ENCODE measurements at places on chromosomes 2 and 18.

DNA sequence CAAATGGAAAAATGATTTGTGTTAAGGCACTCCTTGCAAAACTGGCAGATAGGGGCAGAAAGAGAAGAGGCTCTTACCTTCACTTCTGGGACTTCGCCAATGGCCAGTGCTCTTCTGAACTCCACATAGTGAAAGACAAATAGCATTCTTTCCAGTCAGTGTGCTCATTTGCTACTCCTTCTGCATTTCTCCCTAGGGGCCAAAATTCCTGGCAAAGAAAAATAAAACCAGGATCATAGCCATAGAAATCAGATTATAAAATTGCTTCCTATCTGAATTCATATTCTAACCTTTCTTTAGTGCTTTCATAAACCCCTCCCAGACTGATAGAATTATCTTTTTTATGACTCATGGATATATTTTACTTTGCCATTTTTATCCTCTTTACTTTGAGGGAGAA, 56.9 kb upstream of the PELI1 start:
- no peak for DNase-seq

- DNase-seq, result no peak
Observed at GRCh38 chr18:47519277-47519676, 267.8 kb upstream of the SKOR2 start.

GRCh38 chr2:41832218-41832617, 215.6 kb upstream of the PKDCC start:
- no peak for DNase-seq

DNA sequence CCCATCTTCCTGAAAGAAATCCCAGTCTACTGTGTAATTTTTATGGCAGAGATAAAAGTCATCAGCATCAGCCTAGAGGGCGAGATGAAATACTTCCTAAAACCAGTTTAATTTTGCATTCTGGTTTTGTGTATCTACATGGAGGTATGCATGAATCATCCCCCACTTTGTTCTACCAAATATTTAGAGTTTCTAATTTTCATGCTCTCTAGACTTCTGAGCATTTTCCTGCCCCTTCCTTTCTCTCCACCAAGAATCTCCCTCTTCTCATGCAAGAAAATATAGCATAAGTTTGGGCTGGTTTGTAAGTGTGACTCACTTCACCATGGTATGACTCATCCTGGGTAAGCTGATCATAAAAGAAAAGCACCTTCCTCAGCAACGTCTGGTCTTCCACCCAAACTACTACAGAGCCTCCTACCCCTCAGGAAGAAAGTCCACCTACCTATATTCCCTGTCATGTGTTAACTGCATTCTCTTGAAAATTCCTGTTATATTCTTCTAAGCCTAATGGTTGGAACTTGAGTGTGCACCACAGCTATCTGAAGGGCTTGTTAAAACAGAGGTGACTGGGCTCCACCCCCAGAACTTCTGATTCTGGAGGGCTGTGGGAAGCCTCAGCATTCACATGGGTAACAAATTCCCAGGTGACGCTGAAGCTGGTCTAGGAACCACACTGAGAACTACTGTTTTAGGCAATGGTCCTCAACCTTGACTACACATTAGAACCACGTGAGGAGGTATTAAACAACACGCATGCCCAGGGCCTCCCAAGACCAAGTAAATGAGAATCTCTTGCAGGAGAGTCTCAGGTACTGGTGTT, 37.4 kb upstream of the RAPGEF4 start:
- DNase-seq, result no peak

DNA sequence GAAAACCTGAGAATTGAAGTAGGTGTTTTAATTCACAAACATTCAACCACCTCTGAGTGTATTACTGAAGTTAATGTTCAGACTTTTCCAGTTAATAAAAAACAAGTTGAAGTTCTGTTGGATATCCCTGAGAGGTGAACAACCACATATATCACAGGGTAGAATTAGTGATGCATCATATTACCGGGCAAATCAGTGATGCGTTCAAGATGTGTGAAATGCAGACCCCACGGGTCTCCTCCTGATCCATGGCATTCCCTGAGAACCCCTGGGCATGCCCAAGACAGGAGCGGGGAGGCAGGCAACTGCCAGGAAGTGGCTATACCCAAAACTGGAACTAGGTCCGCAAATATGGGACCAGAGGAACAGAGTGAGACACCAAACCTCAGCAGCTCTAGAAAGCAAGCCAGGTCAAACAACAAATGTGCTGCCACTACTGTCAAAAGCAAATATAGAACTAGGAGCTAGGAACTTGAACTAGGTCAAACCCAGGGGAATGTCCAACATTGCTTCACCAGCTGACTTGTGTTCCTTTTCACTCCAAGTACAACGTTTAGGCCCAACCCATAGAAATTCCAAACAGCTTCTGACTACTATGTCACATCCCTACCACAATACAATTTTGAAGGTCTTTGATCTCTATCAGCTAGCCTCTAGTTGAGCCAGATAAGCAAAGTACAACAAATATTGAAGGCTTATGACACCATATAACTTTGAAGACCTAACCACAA, 20.2 kb downstream of the PSTPIP2 start:
- DNase-seq, result no peak

DNA sequence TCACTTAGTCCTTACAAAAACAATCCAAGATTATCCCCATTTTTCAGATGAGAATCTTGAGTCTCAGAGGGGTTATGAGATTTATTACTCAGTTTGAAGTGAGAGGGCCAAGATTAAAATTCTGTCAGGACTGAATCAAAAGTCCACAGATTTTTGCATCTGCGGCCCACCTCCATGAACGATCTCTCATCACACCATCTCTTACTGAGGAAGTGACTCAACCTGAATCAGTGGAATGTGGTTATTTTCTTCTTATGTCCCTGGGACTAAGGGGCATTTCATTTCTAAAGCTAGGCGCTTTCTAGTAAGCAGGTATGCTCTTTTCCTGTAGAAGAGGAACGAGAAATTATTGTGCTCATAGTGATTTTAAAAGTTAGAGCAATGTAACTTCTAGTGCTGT, 360.3 kb upstream of the SPHKAP start:
- DNase-seq, result no peak

DNA sequence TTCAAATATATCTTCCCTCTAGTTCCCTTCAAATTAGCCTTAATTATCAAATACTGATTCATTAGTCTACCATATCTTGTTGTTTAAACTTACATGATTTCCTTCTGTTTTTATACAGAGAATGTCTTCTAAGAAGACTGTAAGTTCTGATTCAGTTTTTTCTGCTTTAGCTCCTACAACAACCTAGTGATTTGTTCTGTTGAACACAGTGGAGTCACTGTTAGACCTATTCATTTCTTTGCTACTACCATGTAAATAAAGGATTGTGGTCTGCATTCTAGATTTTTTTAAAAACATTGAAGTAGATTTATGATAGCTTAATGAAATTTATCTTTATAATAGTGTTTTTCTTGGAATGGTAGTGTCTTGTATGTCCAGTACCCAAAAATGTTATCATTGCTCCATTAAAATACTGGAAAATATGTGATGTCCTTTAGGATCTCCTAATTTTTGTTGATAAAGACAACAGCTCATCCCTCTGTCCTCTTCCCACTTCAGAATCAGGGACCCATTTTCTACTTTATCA, 146.4 kb downstream of the MBD5 start:
- DNase-seq, result no peak

GRCh38 chr18:77132369-77133050, at the start of gene MBP:
Gene MBP, minus strand, starts transcription at chr18:77132783. Its CDS starts 27,522 bp downstream, at chr18:77105261.
- DNase-seq, result peak; percentile 28

GRCh38 chr2:54605836-54606235, 117.6 kb upstream of the EML6 start:
- no peak for DNase-seq

GRCh38 chr2:160513120-160513519, 19.5 kb upstream of the RBMS1 start:
- DNase-seq, result no peak

DNA sequence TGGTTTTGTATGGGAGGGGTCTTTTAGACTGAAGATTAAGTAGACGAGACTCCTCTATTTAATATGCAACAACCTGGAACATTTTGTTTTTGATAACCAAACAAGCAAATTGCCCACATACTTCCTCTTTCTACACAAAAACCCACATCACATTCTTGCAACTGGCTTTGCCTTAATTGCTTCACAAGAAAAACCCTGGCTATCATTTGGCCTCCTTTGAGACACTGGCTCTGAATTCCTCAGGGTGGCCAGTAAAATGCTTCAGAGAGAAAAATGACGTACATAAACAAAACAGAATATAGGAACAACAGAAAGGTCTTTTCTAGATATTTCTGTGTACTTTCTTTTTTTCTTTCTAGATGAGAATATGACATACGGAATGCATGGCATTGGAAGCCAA, 103.0 kb downstream of the TRIB2 start:
- no peak for DNase-seq

DNA sequence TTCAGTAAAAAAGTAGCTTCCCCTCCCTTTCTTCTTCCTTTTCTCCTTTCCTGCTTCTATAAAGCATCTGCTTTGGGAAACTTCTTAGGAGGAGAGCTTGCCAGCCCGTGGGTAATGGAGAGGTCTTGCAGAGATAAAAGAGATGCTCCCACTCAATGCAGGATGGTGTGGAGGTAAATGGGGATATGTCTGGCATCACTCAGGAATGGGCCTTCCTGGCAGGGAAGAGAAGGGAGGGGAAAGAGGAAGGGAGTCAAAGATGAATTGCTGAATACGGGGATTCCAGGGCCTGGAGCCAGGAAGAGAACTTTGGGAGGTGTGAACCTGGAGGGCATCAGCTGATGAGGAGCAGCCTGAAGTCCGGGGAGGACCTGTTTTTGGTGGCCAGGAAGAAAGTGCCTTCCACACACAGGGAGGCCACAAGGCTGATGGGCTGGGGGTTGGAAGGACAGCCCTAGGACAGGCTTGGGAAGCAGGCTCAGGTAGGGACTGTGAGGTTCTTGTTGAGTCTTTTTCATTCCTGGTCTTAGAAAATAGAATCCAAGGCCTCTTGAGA, 25.2 kb downstream of the IL1B start:
- DNase-seq, result no peak

GRCh38 chr2:18474700-18475099, 85.8 kb downstream of the RDH14 start:
- no peak for DNase-seq

DNA sequence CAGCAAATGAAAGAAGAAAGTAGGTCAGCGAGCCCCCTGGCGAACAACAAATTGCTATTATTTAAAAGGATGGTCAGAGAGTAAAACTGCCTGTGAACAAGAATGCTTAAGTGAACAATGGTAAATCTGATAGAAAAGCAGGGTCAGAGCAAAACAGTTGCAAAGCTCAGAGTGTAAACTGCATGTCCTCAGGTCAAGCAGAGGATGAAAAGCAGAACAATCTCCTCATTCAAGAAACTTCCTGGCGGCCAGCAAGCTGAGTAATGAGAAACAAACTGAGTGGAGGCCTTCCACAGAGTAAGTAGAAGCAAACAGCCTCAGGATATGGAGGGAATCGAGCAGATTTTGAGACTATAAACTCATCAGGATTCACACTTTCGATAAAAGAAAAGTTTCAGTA, 117.9 kb downstream of the PPP1R1C start:
- peak; percentile 6 for DNase-seq

- DNase-seq, result no peak
Observed at GRCh38 chr2:32732120-32732519, 104.3 kb downstream of the TTC27 start.

GRCh38 chr2:197571627-197572271, 55.9 kb downstream of the MOB4 start:
- no peak for DNase-seq

- DNase-seq, result no peak
Observed at GRCh38 chr2:17149945-17150344, 368.3 kb downstream of the RAD51AP2 start.

DNA sequence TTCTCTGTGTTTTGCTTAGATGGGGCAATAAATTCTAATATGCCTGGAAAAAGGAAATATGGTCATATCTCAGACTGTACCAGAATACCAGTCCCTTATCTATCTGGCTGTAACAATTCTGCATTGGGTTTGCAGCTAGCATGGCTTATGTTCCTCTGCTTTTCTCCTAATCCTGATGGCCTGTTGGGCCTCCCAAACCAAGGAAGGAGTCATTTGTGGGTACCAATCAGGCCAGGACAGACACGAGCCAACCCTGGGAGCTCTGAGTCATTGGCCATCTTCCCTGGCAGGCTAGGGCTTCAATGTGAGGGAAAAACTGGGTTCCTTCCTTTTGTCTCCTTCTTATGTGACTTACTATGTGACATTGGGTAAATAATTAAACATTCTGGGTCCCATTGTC, 12.0 kb downstream of the SMARCAL1 start:
- no peak for DNase-seq

GRCh38 chr2:18345848-18346247, 214.6 kb downstream of the RDH14 start:
- DNase-seq, result no peak

- no peak for DNase-seq
Observed at GRCh38 chr2:182821182-182821581, 45.3 kb downstream of the FRZB start.

GRCh38 chr2:206274434-206275311, at the start of gene ZDBF2:
Gene ZDBF2, plus strand, starts transcription at chr2:206274663. Its CDS starts 7,187 bp downstream, at chr2:206281850.
- peak; percentile 67 for DNase-seq

GRCh38 chr18:58537272-58538038, 91.4 kb downstream of the ALPK2 start:
- DNase-seq, result no peak

- DNase-seq, result no peak
Observed at GRCh38 chr2:167478196-167478595, 589.9 kb downstream of the XIRP2 start.

- DNase-seq, result peak; percentile 44
Observed at GRCh38 chr2:86372641-86373502, 35.4 kb upstream of the REEP1 start.

- DNase-seq, result peak; percentile 58
Observed at GRCh38 chr2:62195421-62196277, at the start of gene B3GNT2. Gene B3GNT2, plus strand, starts transcription at chr2:62196115. Its CDS starts 26,106 bp downstream, at chr2:62222221.

Measured in neural crest cell (in vitro differentiated cells).